Fibroblast of the conjunctiva (primary cell): ENCODE measurements at places on chromosomes 12 and 14.
A peak's percentile ranks its signal among the peaks of the same experiment; 100 is the strongest.

DNA sequence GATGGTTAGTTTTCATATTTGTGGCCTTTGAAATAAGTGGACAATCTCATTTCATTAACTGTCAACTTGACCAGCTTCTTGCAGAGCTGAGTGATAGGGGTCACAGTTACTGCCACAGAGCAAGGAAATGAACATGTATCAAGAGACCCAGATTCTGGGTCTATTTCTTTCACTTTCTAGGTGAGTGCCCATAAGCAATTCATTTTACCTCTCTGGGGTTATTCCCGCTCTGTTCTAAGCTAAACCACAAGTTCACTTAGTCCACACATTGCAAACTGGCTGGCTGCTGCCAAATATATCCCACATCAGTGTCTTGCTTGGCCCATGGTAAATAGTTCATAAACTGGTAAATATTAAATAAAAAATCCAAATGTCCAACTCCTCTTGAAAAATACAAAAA, 29.9 kb downstream of the GPHB5 start:
- DNase-seq, result no peak

- DNase-seq, result no peak
Measured at GRCh38 chr14:69699748-69700303, 67.1 kb upstream of the SRSF5 start.

DNA sequence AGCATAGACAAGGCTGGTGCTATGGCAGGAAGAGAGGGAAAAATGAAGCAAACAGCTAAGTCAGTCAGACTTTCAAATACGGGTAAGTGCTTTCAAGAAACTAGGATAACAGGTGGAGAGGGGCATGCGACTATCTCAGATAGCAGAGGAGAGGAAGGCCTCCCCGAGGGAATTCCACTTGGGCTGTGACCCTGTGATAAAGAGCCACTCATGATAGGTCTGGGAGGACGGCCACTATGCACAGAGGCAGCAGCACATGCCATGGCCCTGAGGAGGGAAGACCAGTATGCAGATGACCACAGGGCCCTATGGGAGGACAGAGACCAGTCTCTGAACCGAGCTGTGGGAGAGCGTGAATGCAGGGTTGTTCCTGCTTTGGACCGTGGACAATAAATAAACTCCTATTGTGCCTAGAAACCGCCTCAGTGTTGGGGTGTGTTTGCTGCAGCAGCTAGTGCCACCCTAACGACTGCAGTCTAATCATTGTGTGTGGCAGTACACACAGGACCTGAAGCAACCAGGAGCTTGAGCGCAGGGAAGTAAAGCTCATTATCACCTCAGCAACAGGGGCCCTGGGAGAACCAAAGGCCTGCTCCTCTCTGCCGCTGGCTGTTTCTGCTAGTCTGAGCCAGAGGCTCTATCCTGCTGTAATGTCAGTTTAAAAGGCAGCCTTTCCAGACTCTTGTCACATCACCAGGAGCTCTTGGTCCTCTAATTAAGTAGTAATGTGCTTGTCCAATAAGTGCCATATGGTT, 119.1 kb downstream of the CACNA1C start:
- DNase-seq, result no peak

DNA sequence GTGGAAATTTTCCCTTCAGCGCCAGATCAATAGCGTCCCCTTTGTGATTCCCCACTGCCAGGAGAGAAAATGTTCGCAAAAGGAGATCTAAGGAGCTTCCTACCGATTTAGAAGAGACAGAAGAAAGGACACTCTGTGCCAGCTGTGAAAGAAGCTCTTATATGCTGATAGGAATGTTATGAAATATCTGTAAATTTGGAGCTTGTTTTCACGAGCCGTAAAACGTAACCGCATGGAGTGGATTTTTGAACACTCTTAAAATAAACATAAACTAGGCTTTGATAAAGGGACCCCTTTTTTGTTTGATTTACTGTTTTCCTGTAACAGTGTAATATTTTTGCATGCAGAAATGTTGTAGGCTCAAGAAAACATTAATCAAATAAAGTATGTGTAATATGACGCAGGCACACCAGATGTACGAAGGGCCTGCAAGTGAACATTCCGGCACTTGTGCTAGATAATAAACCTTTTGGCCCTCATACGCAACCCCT, 346.8 kb downstream of the ETNK1 start:
- no peak for DNase-seq

- DNase-seq, result no peak
Measured at GRCh38 chr14:104223101-104224041, 85.0 kb downstream of the KIF26A start.

GRCh38 chr12:131600160-131600532, 110.7 kb upstream of the SFSWAP start:
- no peak for DNase-seq

- DNase-seq, result no peak
Measured at GRCh38 chr14:91324606-91325575, 80.4 kb upstream of the GPR68 start.

- DNase-seq, result no peak
Measured at GRCh38 chr12:132921685-132922084, 34.3 kb upstream of the CHFR start.

DNA sequence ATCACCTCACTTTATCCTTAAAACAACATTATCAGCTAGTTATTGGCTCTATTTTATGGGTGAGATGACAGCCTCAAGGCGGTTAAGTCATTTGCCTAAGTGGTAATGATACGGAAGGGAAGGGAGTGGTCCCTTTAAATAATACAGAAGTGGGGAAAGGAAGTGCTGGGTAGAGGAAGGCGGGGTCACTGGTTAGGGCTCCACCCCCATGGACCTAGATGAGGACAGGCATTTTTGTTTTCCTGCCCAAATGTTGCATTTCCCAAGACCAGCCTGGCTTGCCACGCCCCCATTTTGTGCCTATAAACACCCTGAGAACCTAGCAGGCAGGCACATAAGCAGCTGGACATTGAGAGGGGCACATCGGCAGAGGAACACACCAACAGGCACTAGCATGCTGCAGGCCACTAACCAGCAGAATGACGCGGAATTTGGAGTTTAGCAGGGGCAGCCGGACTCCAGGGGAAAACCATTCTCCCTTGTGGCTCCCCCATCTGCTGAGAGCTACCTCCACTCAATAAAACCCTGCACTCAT, 100.9 kb downstream of the EPS8 start:
- peak; percentile 29 for DNase-seq

DNA sequence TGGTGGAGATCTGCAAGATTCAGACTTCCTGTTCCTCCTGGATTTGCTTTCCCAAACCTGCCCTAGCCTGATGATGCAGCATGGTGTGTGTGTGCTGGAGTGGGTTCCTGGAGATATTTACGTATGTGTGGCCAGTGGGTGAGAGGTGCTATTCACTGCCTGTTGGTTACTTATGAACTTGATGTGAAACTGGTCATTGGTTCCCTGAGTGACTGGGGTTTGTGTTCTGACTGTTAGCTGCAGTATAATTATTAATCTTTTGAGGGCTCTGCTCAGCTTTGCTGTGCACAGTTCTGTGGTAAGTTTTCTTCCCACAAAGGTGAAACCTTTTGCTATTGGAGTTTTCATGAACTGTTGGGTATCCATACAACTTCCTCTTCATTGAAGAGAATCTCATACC, 541.8 kb upstream of the FBXO33 start:
- no peak for DNase-seq

DNA sequence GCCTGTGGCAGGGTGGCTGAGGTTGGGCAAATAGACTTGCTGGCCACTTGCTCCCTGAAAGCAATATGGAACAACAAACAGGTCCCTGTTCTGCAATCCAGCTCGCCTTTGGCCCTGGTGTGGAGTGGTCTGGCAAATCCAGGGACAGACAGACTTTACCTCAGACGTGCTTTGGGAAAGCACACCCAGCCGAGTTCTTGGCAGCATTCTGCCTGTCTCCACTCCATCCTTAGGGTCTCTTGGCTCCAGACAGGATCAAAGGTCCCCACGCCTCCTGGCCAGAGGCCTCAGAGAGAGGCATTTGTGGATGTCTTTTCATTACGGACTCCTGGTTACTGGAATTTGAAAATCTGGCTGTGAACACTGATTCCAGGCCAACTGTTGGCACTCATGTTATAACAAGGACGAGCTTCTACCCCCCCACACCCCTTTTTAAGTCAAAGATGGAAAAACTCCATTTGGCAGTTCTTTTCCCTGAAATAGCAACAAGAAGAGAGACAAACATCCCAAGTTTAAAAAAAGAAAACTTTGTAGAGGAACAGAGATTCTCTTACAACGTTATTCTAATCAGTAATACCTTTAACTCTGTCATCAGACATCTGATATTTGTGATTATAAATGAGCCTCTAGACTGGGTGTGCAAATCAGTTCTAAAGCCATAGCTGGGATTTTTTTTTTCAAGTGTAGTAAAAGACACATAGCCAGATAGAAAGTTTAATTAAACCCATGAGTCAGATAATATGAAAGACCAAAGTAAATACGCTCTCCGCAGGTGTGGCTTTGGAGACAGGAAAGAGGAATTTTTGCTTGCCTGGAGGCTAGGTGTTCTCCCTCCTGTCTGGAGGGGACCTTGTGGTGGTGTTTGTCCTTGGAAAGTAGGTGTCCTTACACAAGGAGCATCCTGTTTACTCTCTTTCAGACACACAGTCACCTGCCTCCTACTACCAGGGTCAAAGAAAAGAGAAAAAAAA, 60.7 kb downstream of the GALNT8 start:
- no peak for DNase-seq
